ENCODE measurements at places on chromosomes 6 and 20.

DNA sequence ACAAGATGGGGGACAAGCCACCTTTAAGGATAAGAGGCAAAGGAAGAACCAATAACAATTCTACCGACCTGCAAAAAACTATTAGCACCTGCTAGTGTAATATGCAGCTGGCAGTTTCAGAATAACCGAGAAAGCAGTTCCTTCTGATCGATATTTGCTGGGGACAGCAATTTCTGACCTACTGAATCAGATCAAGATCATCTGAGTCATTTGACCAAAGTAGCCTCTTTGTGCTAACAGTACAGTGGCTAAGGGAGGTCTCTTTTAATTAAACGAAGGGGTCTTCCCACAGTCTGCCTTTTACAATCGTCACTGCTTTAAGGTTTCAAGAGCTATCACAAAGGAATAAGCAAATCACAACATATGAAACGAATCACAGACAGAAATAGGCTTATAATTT is 318.9 kb downstream of the BTBD9 start:
- no peak for DNase-seq

DNA sequence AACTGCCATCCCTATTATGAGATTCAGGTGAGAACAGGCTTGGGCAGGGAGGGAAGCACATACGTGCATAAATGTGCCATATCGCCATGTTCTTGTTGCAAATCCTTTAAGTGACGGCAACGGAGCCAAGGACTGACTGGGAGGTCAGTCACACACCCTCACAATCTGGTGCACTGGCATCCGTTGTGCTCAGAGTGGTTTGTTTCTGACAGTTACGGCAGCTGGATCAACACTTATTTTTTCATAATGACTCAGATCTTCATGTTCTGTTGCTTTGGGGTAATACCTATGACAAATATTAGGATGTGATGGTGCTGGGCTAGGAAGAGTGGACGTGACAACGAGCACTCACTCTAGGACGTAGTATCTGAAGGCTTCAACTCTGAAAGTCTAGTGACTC is 56.2 kb upstream of the PREP start:
- no peak for DNase-seq

- no peak for DNase-seq
These were observed 67.7 kb downstream of the RPP40 start for GRCh38 chr6:4935975-4936680.

- DNase-seq, result no peak
These were observed 21.5 kb downstream of the OLIG3 start for GRCh38 chr6:137472641-137473137.

GRCh38 chr20:16488616-16489015 is 84.6 kb downstream of the KIF16B start:
- DNase-seq, result no peak

DNA sequence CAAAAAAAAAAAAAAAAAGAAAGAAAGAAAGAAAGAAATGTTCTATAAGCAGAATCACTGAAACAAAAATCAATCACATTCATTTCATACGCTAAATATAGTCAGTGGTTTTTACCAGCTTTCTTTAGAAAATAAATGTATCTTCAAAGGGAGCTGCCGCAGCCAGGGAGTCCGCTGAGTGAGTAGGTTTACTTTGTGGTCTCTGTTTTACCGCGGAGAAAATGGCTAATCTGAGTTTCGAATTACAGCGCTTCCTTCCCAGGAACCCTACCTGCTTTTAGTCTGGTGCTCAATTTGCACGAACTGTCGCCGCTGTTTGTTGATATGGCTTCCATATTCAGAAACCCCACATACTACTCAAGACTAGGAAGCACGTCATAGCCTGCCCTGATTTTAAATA is 102.4 kb downstream of the TFAP2A start:
- DNase-seq, result no peak

GRCh38 chr6:168368936-168369335 is 49.4 kb upstream of the DACT2 start:
- no peak for DNase-seq

- DNase-seq, result no peak
These were observed 213.8 kb upstream of the AGPAT4 start for GRCh38 chr6:161487694-161488093.

DNA sequence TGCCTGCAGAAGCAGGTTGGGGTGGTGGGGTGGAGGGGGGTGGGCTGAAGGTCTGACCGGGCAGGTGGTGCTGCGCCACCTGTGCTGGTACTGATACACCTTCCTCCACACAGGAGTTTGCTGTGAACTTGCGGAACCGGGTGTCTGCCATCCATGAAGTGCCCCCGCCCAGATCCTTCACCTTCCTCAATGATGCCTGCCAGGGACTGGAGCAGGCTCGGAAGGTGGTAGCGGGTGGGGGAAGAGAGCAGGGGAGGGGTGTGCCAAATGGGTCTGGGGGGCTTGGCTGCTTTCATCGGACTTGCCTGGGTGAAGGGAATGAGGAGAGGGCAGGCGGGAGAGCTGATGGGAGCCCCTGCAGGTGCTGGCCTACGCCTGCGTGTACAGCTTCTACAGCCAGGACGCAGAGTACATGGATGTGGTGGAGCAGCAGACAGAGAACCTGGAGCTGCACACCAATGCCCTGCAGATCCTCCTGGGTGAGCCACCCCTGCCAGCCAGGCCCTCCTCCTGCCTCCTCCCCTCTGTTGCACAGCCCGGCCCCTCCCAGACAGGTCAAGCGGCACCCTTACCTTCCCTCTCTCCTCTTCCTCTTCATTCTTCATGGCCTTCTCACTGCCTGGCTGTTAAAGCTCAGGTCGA is 6.7 kb downstream of the DNPH1 start:
- no peak for DNase-seq

DNA sequence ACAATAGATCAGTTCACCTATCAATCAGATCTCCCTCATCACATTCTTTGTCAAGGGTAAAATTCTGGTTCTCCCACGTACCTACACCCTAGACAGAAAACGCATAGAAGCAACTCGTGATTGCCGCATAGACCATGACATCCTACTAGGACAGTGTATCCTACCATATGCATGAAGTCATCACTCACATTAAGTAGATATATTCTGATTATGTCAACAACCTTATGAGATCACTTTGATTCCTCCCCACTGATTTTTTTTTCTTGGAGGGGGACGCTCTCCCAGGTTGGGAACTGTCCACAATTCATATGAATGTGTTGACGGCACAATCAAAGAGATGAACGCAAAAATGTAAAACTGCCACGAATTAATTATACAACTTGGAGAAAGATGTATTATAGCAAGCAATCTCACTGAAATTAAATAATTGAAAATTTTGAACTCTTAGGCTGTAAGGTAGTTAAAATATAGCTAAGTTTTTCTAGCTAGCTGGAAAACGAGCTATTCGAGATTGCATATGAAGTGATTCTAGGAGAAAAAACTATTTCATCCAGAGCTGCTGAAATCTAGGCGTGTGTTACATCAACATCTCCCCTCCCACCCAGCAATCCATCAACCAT is 82.5 kb upstream of the CCDC28A start:
- no peak for DNase-seq

DNA sequence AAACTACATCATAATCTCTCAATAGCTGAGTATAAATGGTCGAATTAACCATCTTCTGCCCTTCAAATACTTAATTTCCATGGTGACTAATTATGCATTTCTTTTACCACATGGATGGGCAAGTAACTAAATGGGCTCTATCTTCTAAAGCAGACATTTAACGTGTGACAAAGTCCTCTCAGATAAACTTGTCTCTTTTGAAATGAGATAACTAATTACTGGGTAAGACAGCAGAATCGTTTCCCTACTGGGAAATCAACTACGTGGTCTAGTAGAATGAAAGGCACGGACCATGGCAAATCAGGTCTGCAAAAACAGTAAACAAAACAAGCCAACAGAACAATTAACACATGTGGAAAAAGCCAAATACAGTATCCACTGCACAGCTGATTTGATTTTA is 137.7 kb downstream of the BACH2 start:
- no peak for DNase-seq

Data from stimulated activated CD8-positive, alpha-beta memory T cell treated with anti-CD3 and anti-CD28 coated beads, Interleukin-2, amount 100 ng/mL, for 1 hour (primary cell).